ENCODE measurements at places on chromosomes 7 and 10. TPM values are rescaled to one million over a fixed set of nuclear protein-coding genes. Genes with fewer than 3 reads are reported as not detected.

- DNase-seq: no peak
These were observed 758.0 kb upstream of the LRRTM3 start for GRCh38 chr10:66167816-66168215.

- DNase-seq: no peak
These were observed 43.3 kb upstream of the SLC26A3 start for GRCh38 chr7:107846324-107846723.

The FAM237B gene
- not detected for total RNA-seq

GRCh38 chr7:70460071-70460470 lies 671.9 kb upstream of the GALNT17 start:
- no peak for DNase-seq

The COL17A1 gene
- 119 TPM for total RNA-seq

The MSANTD7 gene
- total RNA-seq: 14.0 TPM

DNA sequence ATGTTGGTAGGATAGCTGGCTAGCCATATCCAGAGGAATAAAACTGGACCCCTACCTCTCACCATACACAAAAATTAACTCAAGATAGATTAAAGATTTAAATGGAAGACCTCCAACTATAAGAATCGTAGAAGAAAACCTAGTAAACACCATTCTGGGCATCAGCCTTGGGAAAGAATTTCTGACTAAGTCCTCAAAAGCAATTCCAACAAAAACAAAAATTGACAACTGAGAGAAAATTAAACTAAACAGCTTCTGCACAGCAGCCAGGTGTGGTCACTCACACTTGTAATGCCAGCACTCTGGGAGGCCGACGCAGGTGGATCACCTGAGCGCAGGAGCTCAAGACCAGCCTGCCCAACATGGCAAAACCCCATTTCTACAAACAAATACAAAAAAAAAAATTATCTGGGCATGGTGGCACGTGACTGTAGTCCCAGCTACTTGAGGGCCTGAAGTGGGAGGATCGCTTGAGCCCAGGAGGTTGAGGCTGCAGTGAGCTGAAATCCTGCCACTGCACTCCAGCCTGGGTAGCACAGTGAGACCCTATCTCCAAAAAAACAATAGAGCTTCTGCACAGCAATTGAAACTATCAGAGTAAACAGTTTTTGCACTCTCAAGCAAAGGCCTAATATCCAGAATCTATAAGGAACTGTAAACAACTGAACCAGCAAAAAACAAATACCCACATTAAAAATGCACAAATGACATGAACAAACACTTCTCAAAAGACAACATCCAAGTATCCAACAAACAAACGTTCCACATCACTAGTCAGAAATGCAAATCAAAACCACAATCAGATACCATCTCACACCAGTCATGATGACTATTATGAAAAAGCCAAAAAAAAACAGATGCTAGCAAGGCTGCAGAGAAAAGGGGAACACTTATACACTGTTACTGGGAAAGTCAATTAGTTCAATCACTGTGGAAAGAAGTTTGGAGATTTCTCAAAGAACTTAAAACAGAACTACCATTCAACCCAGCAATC lies 4.8 kb downstream of the CRPPA start:
- DNase-seq: no peak

DNA sequence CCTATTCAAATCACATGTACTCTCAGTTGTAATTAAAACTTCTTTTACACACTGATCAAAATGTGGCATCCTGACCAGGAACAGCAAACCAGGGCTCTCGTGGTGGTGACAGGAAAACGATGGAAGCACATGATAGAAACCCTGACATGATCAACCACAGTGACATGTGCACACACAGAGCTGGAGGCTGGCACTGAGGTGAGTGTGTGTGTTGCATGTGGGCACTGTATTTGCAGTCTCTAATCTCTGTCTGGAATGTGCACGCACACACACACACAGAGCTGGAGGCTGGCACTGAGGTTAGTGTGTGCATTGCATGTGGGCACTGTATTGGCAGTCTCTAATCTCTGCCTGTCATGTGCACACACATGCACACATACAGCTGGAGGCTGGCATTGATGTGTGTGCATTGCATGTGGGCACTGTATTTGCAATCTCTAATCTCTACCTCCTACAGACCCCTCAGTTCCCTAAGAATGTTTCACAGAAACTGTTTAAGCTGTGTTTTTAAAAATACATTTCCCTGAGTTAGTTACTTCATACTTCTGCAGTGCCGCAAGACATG lies 406.9 kb downstream of the SFMBT2 start:
- DNase-seq: no peak

- DNase-seq: no peak
These were observed 430.4 kb downstream of the NEBL start for GRCh38 chr10:20466731-20467130.

- DNase-seq: no peak
These were observed 382.5 kb upstream of the KIAA1217 start for GRCh38 chr10:23826421-23826820.

DNA sequence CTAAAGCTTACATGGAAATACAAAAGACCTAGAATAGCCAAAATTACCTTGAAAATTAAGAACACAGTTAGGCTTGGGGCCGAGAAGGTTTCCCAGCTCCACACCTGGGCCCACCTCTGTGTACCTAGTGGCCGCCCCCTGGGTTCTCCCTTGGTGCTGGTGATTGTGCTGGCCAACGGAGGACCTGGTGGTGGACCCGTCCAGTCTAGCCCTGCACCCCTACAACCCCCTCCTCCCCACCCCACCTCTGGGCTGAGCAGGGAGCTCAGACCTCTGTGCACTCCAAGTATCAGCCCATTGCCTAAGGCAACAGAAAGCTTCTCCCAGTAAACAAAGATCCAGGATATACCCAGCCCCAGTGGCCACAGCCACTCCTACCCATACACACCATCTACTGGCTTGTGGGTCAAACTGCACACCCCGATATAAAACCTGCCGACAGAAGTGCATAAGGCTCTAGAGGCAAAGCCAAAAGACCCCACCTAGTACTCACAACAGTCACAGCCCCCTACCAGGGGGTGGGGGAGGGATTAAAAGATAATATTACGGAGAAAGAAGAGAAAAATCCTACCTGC lies 105.0 kb upstream of the DIP2C start:
- no peak for DNase-seq

- no peak for DNase-seq
These were observed 62.2 kb upstream of the TRIM8 start for GRCh38 chr10:102581981-102582580.

DNA sequence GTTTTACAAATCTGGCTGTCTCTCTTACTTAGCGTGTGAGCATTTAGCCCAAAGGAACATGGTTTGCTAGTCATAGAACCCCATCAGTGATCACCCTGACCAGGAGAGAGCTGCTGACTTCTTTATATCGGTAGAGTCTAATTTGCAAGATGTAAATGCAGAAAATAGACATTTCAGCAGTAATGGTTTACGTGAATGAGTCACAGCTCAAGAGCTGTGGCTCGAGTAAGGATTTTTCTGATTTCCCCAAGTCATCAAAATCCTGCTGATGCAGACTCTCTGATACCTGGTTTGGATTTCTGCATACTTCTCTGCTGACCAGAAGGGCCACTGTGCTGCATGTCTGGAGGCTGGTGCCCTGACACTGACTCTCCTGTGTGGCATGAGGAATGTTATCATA lies 25.7 kb downstream of the NUB1 start:
- no peak for DNase-seq

DNA sequence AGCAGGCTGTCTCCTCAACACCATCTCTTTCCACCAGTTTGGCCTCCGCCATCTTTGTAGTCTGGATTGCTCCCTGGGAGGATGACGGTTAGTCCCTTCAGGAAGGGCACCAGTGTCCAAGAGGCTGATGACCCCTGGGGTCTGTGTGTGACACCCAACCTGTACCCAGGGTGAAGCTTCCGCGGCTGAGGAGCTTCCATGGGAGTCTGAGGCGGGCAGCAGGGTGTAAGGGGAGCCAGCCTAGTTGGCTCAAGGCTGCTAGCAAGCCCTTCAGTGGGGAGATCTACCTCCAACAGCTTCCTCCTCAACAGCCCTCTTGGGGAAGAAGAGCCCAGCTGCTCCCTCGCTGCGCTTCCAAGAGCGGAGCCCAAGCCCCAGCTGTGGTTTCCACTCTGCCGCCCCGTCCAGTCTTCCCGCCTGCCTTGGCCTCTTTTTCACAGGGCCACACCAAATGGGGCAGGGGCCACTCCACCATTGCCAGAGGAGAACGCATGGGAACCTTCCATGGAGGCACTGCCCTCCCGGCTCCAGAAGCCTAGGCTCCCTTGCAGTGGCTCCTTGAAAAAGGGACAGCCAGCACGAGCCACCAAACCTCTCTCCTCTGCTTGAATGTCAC lies 57.4 kb downstream of the TMEM209 start:
- DNase-seq: no peak

- peak; percentile 81 for DNase-seq
These were observed 3.3 kb downstream of the LFNG start for GRCh38 chr7:2522780-2523433.

DNA sequence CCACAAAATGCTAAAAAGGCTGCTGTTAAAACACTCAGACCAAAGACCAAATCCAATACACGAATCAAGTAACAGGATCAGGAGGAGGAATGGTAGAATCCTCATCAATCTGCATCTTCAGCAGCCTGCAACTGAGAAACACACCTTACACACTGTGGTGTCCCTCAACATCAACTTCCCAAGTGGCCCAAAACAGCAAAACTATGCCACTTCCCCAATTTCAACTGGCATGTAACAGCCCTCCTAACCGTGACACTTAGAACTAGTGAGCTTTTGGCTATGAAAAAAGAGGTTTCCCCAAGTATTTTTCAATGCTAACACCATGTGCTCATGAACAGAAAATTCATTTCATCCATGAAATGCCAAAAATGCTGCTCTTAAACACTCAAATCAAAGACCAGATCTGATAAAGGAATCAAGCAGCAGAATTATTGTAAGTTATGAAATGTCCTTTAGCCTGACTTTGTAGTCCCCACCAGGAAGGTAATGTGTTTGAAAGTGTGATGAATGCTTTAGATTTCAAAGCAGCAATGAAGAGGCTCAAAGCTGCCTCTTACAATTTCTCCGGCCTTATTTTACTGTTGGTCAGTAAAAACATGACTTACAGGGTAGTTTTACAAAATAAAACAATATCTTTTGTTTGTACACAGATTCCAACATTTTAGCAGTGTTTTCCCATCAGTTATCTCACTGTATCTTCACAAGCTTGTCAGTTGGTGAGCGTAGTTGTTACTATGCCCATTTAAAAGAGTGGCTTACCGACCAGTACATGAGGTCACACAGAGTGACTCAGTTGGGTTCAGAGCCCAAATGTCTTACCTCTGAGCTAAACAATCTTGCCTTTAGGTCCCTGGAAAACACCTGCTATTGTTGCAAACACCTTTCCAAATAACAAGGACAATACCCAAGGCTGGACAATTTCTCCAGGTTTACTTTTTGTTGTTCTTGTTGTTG lies 65.7 kb upstream of the ASAH2 start:
- DNase-seq: no peak

DNA sequence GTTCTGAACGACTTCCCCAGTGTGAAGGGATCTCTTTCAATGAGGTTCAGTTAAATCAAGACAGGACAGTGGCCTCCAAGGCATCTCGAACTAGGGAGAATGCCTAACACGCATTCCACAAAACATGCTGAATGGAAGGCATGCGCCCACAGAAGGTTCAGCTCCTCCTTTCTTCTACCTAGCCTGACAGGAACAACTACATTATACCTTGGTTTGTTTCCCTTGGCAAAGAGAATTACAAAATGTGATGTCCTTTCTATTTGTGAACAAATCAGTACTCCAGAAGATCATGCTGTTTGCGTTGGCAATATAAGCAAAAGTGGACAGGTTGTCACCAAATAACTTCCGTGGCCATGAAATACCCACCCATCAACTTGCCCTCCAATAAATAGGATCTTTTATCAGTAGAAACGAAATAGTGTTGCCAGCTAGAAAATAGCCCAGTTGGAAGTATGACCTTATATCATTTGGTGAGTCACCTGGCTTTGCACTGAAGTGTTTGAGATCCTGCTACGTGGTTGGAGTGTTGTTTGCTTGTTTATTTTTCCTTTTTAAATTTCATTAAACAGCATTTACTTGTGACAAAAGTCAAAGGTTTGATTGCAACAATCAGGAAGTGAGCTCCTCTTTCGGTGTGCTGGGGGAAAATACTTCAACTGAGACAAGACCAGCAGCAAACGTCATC lies 117.0 kb upstream of the FAM204A start:
- DNase-seq: no peak

The GRID1 gene
- 0.87 TPM for total RNA-seq

- DNase-seq: no peak
These were observed 424.6 kb upstream of the SORCS1 start for GRCh38 chr10:107589081-107589480.

The CYP2C8 gene
- 0.25 TPM for total RNA-seq

DNA sequence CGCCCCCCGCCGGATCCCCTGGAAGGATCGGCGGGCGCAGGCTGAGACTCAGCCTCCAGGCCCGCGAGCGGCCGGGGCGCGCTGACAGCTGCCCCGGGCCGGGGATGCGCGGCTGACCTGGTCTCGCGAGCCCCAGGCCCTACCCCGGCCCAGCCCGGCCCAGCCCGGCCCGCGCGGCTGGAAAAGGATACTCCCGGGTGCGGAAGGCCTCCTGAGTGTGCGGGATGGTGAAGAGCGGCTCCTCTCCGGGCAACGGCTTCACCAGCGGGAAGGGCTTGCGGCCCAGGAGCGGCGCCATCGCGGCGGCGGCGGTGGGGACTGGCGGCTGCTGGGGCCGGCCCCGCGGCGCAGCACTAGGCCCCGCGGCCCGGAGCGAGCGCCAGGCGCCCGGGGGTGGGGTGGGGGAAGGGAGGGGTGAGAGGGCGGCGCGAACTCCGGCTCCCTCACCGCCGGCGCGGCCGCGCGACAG lies 423 bp downstream of the BAZ1B start:
- peak; percentile 70 for DNase-seq

DNA sequence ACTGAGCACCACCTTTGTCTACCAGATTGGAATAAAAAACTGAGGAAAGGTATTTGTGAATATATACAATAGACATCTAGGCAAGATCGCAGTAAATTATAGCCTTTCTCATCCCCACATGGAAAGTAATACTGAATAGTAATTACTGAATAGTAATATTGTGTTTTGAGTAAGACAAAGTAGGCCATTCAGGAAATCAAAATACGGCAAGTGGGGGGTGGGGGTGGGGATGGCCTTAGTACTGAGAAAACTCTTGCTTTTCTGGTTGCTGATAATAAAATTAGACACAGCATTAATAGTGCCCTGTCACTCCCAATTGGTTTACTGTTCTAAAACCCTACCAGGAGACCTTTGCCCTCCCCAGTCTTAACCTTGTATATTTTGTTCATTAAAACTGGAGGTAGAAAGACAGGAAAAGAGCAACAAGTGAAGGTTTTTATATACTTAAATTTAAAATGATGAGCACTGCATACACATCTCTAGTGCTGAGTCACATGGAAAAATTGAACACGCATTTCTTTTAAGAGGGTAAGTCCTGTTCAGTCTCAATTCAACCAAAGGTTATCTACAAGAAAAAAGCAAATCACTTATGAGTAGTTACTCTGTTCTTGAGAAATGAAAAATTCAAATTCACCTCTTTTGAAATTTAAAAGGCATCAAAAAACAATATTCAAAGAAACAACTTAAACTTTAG lies 65.6 kb downstream of the IGF2BP3 start:
- no peak for DNase-seq

The RNF148 gene
- total RNA-seq: 0.54 TPM
